Ureter (tissue), 1 donor: ENCODE measurements at places on chromosomes 16 and 17. TPM values are rescaled to one million over a fixed set of nuclear protein-coding genes. Genes with fewer than 3 reads are reported as not detected.
A peak's percentile ranks its signal among the peaks of the same experiment; 100 is the strongest.

DNA sequence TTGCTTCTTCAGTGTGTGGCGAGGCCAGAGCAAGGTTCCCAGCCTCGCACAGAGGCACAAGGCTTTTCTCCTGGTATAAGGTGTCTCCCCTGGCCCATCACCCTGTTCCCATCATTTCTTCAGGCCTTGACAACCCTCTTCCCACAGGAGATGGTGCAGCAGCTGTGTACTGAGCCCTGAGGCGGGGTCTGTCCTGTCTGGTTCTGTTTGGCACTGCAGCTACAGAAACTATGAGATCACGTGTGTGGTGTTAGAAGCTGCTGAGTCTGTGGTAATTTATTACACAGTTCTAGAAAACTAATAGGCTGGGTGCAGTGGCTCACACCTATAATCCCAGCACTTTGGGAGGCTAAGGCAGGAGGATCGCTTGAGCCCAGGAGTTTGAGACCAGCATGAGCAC, 7.2 kb downstream of the PLA2G15 start:
- no peak for DNase-seq

- DNase-seq: peak; percentile 48
Observed at GRCh38 chr16:1942047-1942809, 771 bp downstream of the MSRB1 start.

- DNase-seq: no peak
Observed at GRCh38 chr16:60648290-60648689, 1387.9 kb downstream of the CDH8 start.

The HAS3 gene
- total RNA-seq: 58.9 TPM

The SOCS7 gene
- 25.6 TPM for total RNA-seq

The TBC1D3G gene
- total RNA-seq: not detected

The PRAC2 gene
- total RNA-seq: not detected

DNA sequence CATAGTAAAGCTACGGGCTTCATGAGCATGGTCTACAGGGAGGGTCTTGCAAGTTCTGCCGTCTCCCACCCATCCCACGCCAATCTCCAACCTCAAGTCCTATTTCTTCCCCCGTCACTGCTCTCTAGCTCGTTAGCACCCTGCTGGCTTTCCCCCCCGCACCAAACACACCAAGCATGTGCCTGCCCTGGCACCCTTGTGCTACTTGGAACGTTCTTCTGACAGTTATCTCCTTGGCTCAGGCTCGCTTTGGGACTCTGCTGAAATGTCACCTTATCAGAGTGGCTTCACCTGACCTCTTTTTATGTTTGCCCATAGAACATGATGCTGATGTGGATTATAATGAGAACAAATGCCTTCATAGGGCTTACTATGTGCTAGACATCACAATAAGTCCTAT, 21.9 kb downstream of the GLYR1 start:
- no peak for DNase-seq

- no peak for DNase-seq
Observed at GRCh38 chr16:544517-544916, 15.7 kb upstream of the PRR35 start.

DNA sequence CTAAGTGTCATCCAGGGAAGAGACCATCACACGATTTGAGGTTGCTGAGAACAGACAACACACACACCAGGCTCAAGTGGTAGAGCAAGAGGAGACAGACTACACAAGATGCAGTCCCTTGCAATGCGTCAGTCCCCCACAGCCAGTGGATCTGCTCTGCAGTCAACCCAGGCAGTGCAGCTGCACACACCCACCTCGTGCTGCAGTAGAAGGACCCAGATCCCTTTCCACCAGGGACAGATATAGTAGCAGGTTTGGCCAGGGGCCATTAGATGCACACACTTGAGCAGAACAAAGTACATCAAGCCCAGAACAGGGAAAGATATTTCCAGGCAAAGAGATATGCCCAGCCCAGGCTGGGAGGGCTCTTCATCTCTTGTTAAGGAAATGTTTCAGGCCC, 112.9 kb downstream of the GRIN2A start:
- no peak for DNase-seq

The PRSS33 gene
- not detected for total RNA-seq

The TBX2 gene
- total RNA-seq: 266 TPM
